ENCODE measurements at places on chromosomes 7 and 10.

DNA sequence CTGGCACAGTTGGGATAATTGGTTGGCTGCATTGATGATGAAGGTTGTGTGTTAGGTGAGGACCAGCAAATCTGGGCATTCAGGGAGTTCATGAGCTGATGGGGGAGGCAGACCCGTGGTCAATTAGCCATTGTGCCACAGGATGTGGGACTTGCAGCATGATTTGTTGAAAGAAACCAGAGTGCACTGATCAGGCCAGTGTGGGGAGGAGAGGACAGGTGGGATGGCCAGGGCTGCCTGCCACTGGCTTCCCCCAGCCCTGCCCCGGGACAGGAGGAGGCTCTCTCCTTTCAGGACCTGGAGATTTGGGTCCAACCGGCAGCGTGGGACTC lies 4.3 kb downstream of the CLIP2 start:
- ATAC-seq, result no peak

DNA sequence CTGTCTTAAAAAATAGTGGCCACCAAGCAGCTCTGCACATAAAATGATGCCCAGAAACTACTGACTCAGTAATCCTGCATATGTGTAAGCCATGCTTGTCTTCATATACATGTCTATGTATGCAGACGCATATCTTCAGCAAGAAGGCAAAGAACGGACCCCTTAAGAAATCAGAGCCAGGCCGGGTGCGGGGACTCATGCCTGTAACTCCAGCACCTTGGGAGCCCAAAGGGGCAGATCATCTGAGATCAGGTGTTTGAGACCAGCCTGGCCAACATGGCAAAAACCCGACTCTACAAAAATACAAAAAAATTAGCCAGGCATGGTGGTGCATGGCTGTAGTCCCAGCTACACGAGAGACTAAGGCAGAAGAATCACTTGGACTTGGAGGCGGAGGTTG lies 295.0 kb downstream of the TCERG1L start:
- no peak for ATAC-seq

- no peak for ATAC-seq
These were observed 52.4 kb downstream of the SORBS1 start for GRCh38 chr10:95508730-95509129.

DNA sequence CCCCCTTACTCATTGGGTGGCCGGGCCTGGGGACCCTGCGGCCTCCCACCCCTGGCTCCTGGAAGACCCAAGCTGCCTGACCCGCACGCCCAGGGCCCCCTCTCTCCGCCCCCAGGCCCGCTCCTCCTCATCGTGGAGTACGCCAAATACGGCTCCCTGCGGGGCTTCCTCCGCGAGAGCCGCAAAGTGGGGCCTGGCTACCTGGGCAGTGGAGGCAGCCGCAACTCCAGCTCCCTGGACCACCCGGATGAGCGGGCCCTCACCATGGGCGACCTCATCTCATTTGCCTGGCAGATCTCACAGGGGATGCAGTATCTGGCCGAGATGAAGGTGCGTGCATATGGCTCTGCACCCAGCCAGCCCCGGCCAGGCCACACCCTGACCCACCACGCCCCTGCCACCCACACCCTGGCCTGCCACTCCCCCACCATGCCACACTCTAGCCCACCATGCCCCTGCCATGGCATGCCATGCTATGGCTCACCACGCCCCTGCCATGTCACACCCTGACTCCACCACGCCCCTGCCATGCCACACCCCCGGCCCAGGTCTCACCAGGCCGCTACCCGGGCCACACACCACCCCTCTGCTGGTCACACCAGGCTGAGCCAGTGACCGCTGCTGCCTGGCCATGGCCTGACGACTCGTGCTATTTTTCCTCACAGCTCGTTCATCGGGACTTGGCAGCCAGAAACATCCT lies 18.7 kb upstream of the CSGALNACT2 start:
- no peak for ATAC-seq

- no peak for ATAC-seq
These were observed 62.9 kb upstream of the FAM171A1 start for GRCh38 chr10:15433850-15434537.

- ATAC-seq, result no peak
These were observed 49.4 kb downstream of the CLEC2L start for GRCh38 chr7:139572704-139573385.

GRCh38 chr7:109821156-109821555 lies 1251.5 kb downstream of the DNAJB9 start:
- ATAC-seq, result no peak

DNA sequence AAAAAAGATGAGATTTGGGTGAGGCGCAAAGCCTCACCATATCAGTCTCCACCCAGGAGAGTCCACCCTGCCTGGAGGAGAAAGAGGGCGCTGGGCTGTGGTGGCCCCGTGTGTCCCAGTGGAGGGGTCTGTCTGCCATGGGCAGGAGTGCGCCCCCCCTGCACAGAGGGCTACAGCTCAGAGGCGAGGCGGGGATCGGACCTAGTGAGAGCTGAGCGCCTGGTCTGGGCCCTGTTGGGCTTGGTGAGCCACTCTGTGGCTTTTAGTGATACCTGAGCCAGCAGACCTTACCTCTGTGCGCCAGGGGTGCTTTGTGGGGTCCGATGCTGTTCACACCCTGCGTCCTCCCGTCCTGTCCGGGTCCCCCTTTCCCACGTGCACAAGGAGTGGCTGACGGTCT lies 25.9 kb upstream of the GNA12 start:
- peak; percentile 1 for ATAC-seq

- ATAC-seq, result no peak
These were observed 58.8 kb downstream of the DIP2C start for GRCh38 chr10:630581-631073.

DNA sequence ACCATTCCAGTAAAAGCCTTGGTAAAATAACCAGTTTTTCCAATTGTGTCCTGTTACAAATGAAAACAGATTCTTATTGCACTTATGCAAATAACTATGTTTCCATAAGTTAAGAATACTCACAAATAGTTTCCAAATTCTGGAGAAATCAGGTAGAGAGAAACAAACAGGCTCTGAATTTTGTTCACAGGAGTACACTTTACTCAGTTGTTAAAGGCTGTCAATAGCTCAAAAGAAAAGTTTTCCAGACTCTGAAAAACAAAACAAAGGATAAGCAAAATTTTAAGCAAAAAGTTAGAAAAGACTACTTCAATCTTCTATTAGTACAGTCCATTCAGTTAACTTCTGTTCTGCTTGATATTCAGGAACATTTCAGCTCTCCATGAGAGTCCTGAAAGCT lies 32.8 kb upstream of the ZNF365 start:
- ATAC-seq, result no peak

DNA sequence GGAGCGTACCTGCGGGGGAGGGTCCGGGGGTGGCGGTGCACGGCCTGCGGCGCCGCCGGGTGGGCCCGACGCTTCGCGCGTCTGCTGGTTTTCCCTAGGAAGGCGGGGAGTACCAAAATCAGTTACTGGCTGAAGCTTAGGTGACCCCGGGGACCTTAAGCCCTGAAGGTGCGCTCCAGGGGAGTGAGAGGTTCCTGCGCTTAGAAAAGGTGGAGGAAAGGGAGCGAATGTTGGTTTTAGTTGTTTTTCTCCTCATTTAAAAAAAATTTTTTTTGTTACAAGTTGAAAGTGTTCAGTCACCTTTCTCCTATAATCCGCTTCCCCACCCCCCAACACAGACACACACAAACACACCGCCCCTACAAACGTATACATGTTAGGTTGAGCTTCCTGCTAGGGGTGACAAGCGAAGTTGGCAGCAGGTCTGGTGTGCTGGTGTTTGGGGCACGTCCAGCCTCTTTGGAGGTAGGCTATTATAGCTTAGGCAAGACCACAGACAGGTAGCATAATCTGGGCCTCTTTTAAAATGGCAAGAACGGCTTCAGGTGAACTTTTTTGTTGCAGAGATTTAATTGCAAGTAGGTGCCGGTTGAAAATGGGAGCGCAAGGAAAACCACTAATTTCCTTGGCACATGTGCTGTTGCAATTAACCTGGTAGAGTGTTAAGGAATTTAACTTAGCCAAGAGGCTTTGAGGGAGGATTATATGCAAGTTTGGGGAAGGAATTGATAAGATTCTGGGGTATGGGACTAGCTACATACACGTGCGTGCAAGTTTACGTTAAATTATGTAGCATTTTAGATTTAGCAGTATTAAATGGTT lies 945 bp downstream of the ADD3 start:
- ATAC-seq, result peak; percentile 4

GRCh38 chr7:101556453-101556968 lies 72.6 kb downstream of the MYL10 start:
- ATAC-seq, result no peak

GRCh38 chr10:116265686-116266085 lies 7.3 kb downstream of the GFRA1 start:
- ATAC-seq, result no peak

DNA sequence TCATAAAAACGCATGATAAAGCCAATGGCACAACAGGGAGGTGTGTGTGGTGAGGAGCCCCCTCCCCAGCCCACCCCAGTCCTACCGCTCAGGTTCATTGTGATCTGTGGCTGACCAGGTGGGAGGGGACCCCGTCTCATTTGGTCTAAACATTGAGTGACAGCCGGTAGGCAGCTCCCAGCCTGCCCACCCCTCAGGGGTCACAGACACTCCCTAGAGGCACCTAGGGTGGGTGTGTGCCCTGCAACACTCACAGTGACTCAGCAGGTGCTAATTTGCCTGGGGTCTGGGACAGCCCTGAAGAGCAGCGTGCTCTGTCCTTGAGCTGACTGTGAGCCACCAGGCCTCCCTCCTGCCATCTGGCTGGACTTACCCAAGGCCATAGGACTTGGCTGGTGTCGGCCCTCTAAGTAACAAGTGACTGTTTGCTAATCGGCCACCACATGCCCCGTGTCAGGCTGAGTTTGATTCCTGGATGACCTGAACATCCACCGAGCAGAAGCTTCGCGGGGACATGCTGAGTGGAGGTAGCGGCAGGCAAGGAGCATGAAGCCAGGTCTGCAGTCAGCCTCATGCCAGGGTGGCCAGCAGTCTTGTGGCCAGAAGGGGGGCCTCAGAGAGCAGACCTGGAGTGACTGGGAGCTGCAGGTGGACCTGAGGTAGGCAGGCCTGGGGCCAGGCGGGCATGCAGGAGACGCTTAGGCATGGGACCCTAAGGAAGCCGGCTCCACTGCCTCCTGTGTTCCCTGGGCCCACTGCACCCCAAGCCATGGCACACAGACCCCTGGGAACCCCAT lies 282.3 kb upstream of the SHH start:
- ATAC-seq, result no peak

- no peak for ATAC-seq
These were observed 6.1 kb upstream of the CCL24 start for GRCh38 chr7:75819711-75820110.

DNA sequence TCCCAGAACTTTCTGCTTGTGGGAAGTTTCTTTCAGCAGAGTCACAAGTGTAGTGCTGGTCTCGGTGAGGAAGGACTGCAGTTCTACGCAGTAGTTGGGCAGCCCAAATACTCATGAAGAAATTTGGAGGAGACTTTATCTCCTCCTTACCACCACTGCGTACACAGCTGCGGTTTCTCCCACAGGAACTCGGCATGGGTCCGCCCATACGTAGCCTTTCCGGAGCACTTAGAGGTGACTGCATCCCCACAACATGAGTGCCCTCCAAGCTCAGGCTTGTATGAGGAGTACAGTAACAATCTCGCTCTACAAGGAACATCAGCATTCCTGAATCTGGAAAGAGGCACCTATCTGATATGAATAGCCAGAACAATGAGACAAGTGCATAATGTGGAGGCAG lies 549.2 kb upstream of the SEMA3D start:
- ATAC-seq, result no peak

DNA sequence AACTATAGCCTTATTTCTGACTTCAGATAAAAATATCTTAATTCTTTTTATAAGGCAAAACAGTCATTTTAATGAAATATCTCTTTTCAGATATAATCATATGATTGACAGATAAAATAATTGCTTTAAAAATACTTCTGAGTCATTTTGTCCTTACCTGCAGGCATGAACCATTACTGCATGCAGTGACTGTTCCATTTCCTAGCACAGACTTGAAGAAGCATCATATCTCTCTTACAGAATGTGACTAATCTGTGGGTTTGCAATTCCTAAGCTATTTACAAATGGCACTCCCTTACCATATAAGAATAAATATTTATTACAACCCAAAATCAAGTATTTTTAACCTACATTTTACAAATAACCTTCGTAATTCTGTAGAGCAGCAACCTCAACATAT lies 120.7 kb downstream of the SRPK2 start:
- peak; percentile 89 for ATAC-seq

DNA sequence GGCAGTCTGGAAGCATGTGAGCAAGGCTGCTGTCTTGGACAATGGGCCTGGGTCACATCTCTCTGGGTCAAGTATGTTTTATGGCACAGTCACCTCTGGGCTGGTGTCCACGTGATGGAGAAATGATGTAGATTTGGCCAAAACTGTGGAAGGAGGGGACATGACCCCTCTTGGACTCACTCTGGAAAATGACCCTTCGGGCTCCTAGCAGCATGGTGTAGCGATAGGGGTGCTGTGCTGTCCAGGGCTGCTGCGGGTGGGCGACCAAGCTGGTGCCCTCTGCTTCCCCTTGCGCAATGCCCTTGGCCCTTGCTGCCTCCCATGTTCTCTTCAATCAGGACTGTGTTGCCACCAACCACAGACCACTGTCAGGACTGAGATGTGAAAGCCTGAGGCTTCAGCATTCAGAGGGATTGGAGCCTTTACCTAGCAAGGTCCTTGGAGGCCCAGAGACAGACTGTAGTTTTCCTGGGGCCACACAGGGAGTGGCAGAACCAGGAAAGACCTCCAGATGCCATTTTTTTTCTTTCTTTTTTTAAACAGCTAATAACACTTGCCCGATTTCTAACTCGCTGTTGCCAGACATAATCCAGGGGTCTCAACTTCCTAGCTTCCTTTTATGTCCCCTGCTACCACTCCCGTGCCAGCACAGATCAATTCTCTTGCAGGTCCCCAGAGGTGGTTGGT lies 6.1 kb downstream of the CYP26A1 start:
- no peak for ATAC-seq

- no peak for ATAC-seq
These were observed 20.0 kb downstream of the PDSS1 start for GRCh38 chr10:26717476-26717875.

DNA sequence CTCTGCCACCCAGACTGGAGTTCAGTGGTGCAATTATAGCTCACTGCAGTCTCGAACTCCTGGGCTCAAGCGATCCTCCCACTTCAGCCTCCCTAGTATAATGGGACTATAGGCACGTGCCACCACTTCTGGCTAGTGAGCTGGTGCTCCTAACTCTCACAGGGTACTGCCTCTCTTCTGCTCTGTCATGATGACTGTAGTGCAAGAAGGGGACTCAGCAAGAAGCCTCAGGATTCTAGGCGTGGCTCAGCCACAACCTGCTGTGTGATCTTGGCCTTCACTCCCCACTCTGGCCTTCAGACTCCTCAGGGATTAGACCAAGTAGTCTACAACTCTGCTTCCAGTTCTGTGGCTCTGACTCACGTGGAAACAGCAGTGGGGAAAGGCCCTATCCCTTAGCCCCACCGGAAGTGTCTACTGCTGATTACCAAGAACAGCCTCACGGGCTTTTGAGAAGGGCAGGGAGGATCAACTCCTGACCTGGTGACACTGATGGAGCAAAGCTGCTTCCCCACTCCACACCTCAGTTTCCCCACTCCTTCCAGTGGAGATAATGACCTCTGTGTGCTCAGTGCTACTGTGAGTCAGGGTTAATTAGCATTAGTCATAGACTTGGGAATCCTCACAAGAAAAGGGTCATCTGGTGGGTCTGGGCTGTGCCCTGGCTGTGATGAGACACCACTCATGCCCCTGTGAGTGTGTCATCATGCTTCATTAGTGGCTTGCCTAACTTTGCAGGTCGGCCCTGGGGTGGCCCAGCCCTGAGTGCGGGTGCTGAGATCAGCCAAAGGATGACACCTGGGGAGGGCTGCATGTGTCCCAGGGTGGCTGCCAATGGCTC lies 41.1 kb downstream of the ZC3HC1 start:
- peak; percentile 63 for ATAC-seq

Measured in activated CD4-positive, CD25-positive, alpha-beta regulatory T cell treated with anti-CD3 and anti-CD28 coated beads, Interleukin-2, amount 50 U/mL, for 24 hours (primary cell).